ENCODE measurements at places on chromosomes 1 and 21. TPM values are rescaled to one million over a fixed set of nuclear protein-coding genes. Genes with fewer than 3 reads are reported as not detected.
A peak's percentile ranks its signal among the peaks of the same experiment; 100 is the strongest.

Gene C1orf50
- 3.2 TPM for total RNA-seq

Gene ZBTB18
- 8.8 TPM for total RNA-seq

Gene OR2T35
- total RNA-seq: not detected

DNA sequence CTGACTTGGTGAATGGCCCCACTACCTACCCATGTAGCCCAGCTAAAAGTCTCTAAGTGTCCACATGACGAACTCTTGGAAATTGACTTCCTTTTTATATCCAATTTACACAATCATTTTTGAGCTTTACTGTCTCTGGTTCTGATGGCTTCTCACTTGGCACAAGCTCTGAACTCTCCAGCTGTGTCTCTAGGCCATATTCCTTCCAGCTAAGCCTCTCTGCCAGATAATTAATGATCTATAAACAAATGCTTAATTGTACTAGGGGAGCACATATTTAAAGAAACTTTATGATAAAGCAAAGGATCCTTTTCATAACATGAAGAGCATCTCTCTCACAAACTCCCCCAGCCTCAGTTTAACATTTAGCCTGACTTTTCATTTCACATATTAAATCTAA, 16.3 kb upstream of the BEND5 start:
- H3K36me3 ChIP-seq: no peaks in the 10 kb centered on the region
- peaks cover 11% of the 10 kb centered on the region for H3K4me1 ChIP-seq
- no peak overlapping the region for H3K4me3 ChIP-seq
- no peaks in the 10 kb centered on the region for H3K27me3 ChIP-seq
- H3K27ac ChIP-seq: no peak overlapping the region

DNA sequence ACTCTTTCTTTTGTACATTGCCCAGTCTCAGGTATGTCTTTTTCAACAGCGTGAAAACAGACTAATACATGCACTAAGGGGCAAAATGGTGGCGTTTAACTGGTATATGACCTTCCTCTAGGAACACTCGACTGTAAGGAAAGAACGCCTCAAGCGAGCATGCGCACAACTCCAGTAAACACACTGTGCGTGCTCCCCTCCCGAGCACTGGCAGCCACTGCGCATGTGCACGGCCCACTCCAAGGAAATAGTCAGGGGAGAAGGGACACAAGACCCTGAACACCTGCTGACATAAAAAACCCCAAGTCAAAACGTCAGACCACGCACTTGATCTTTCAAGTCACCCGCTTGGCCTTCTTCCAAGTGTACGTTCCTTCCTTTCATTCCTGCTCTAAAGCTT, 173.5 kb downstream of the NPHP4 start:
- no peaks in the 10 kb centered on the region for H3K36me3 ChIP-seq
- no peak for DNase-seq
- H3K4me1 ChIP-seq: no peaks in the 10 kb centered on the region
- no peaks in the 10 kb centered on the region for H3K27me3 ChIP-seq

DNA sequence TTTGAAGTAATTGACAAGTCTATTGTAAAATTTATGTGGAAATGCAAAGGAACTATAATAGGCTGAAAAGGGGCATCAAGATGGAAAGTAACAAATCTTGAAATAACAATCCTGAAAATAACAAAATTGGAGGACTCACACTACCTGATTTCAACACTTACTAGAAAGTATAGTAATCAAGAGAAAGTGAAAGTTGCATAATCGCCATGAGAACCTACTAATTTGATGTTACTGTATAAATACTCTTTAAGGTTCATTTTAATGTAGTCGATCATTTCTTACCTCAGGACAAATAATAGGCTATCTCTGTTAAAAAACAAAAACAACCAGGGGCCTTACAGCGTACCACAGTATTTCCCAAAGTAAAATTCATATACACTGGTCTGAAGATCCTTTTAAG, 71.7 kb downstream of the EDEM3 start:
- DNase-seq: no peak
- no peak overlapping the region for H3K4me3 ChIP-seq

GRCh38 chr1:203127666-203128430, at the start of gene ADORA1:
TSS of gene ADORA1 (plus strand) at chr1:203127726. CDS start at chr1:203128842, 1,116 bp downstream.
- H3K4me1 ChIP-seq: peaks cover 28% of the 10 kb centered on the region
- no peaks in the 10 kb centered on the region for H3K27me3 ChIP-seq
- peak within 1 kb of the TSS; percentile 42 for H3K4me3 ChIP-seq
- no peak for DNase-seq

DNA sequence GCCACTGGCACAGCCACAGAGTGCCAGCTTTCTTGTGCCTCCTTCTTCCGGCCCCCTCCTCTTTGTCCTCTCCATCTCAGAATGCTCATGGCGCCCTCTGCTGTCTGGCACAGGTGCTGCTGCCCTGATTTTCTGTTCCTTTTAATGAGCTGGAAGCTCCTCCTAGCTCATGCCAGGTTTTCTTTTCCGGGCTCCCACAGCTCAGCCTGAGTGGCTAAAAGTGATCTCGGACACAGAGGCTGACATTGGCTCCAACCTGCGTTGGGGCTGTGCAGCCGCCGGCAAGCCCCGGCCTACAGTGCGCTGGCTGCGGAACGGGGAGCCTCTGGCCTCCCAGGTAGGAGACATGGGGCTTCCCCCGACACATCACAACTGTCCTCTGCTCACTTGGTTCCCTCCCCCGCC, 18.7 kb downstream of the CNTN2 start:
- H3K4me1 ChIP-seq: peaks cover 8% of the 10 kb centered on the region
- no peaks in the 10 kb centered on the region for H3K36me3 ChIP-seq
- DNase-seq: no peak
- no peak overlapping the region for H3K4me3 ChIP-seq
- no peaks in the 10 kb centered on the region for H3K27me3 ChIP-seq

GRCh38 chr1:192162376-192162775, 4.1 kb downstream of the RGS18 start:
- H3K27me3 ChIP-seq: no peaks in the 10 kb centered on the region
- DNase-seq: no peak
- no peaks in the 10 kb centered on the region for H3K4me1 ChIP-seq

GRCh38 chr1:27026621-27027574, 14.2 kb upstream of the TENT5B start:
- H3K4me3 ChIP-seq: no peak overlapping the region
- no peak for DNase-seq
- H3K36me3 ChIP-seq: no peaks in the 10 kb centered on the region
- H3K4me1 ChIP-seq: peaks cover 27% of the 10 kb centered on the region

DNA sequence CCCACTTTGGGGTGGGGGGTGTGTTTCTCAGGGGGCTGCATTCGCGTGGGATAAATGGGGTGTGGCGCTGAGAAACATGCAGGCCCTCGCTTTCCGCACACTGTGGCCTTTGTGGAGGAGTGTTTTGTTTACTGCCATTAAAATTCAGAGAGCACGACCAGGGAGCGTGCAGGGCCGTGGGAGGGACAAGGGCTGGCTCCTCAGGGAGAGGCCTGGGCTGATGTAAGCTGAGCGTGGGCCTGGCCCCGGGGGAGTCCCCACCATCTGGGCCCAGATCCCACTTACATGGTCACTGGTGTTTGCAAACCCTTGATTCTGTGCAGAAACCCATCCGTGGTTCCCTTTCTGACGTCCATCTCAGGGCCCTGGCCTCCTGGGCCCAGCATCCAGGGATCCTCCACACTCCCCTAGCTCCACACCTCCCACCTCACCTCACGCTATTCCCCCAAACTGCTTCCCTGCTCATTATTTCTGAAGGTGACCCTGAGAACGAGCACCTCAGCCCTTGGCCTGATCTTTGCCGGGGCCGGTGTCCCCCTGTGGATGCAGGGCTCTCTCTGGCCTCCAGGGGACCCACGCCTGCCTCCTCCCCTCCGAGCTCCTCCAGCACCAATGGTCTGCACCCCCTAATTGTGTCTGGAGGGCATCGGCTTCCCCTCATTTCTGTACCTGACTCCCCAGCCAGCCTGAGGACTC, 92.5 kb upstream of the SIM2 start:
- H3K27me3 ChIP-seq: no peaks in the 10 kb centered on the region
- DNase-seq: no peak
- no peak overlapping the region for H3K4me3 ChIP-seq
- H3K36me3 ChIP-seq: no peaks in the 10 kb centered on the region
- no peak overlapping the region for H3K27ac ChIP-seq

DNA sequence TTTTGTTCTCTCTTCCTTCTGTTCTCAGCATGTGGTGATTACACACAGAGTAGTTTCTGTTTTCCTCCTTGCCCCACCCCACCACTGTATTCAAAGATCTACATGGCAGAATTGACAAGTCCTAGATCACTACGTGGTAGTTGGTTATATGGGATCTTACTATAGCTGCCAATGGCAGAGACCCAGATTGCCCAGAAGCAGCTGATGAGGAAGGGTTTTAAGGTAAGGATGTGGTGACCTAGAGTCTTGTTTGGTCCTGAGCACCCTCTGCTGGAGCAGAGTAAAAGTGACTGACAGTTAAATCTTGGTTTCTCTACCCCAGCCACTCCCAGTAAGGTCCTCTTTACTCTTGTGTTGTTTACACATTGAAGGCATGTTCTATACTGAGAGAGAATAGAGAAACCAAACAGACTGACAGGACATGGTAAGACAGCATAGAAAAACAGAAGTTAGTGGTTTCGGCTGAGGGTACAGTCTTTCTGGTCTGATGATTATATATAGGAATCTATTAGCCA, 22.8 kb upstream of the STRIP1 start:
- DNase-seq: no peak
- H3K4me3 ChIP-seq: no peak overlapping the region
- H3K27me3 ChIP-seq: no peaks in the 10 kb centered on the region
- peaks cover 11% of the 10 kb centered on the region for H3K4me1 ChIP-seq

Gene RBM34
- total RNA-seq: 44.7 TPM

DNA sequence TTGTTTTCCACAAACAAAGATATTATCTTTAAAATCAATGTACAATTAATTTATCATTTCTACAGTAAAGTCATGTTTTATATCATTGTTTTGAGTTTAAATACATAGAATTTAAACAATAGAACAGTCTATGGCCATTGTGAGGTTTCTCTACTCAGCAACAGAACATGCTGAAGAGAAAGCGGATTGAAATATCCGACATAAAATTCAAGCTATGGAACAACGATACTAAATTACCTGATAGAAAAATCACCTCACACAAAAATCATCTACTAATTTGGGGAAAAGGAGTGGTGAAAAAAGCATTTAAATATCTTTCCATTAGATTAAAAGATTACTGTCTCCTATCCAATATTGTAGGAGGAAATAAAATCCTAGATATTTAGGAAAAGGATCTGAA, 12.6 kb downstream of the CDKN2C start:
- no peaks in the 10 kb centered on the region for H3K4me1 ChIP-seq
- H3K4me3 ChIP-seq: no peak overlapping the region
- H3K27ac ChIP-seq: peak overlapping the region; percentile 96
- H3K36me3 ChIP-seq: no peaks in the 10 kb centered on the region
- no peaks in the 10 kb centered on the region for H3K27me3 ChIP-seq
- no peak for DNase-seq

Gene ABCB10
- 12.5 TPM for total RNA-seq

Gene OR14K1
- 1.5 TPM for total RNA-seq

- no peaks in the 10 kb centered on the region for H3K4me1 ChIP-seq
- H3K4me3 ChIP-seq: no peak overlapping the region
- H3K27ac ChIP-seq: no peak overlapping the region
- no peaks in the 10 kb centered on the region for H3K27me3 ChIP-seq
Measured at GRCh38 chr1:157472056-157472701, 80.1 kb downstream of the FCRL5 start.

Gene FGR
- 18.4 TPM for total RNA-seq

DNA sequence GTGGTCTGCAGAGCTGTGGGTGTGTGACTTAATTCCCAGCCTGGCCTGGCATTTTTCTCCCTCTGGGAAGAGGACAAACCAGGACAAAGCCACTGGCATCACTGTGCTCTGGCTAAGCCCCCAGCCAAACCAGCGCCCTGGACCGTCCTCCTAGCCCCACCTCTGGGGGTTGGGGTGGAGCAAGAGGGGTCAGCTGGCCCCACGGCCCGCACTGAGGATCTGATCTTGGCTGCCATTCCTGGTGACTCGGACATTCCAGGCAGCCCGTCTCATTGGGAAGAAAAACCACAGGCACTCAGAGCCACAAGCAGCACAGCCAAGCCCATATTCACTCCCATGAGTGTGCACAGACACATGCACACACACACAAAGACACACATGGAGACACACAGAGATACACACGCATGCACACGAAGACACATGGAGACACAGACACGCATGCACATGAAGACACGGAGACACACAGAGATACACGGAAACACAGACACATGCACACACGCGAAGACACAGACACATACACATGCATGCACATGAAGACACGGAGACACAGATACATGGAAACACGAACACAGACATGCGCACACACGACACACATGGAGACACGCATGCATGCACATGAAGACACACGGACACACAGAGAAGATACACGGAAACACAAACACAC, 2.3 kb upstream of the MXRA8 start:
- DNase-seq: no peak
- peak overlapping the region; percentile 92 for H3K27ac ChIP-seq

GRCh38 chr1:17984583-17984982, 123.0 kb upstream of the IGSF21 start:
- H3K4me3 ChIP-seq: no peak overlapping the region
- no peak overlapping the region for H3K27ac ChIP-seq

Gene IL22RA1
- 4.2 TPM for total RNA-seq

DNA sequence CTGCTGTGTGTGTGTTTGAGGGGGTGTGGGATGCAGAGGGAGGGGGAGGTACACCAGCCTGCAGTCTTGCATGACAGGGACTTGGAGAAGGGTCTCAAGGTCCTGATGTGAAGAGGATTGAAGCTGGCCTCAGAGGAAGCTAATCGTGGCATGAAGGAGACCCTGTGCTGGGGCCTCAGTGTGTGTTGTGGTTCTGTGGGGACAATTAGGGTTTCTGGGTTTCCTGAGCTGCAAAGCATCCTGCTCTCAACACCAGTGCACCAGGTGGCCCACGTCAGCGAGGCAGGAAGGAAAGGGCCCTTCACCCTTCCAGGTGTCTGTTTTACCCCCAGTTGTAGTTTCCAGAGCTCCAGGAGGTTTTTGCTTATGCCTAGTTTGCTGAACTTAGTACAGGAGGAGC, 52.8 kb downstream of the TENT5C start:
- H3K27ac ChIP-seq: no peak overlapping the region
- no peaks in the 10 kb centered on the region for H3K36me3 ChIP-seq
- H3K27me3 ChIP-seq: no peaks in the 10 kb centered on the region

DNA sequence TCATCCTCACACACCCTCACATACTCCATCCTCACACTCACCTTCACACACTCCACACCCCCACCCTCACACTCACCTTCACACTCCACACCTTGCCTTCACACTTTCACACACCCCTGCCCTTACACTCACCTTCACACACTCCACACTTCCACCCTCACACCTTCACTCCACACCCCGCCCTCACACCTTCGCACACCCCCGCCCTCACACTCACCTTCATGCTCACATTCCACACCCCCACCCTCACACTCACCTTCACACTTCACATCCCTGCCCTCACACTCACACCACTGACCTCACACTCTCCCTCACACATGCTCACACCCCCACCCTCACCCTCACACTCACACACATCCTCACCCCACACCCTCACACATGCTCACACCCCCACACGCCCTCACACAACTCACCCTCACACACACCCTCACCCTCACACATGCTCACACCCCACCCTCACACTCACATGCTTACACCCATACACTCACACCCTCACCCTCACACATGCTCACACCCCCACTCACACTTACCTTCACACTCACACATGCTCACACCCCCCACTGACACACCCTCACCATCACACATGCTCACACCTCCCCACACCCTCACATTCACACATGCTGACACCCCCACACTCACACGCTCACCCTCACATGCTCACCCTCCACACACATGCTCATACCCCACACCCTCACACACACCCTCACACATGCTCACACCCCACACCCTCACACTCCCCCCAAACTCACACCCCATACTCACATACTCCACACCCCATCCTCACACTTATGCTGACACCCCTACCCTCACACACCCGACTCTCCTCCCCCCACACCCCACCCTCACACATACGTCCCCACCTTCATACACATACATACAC, 44.5 kb upstream of the EDN2 start:
- no peak overlapping the region for H3K4me3 ChIP-seq
- no peaks in the 10 kb centered on the region for H3K4me1 ChIP-seq
- H3K36me3 ChIP-seq: no peaks in the 10 kb centered on the region
- no peak for DNase-seq

Gene DYNLT4
- total RNA-seq: not detected
